ENCODE measurements at places on chromosomes 5 and 9. TPM values are rescaled to one million over a fixed set of nuclear protein-coding genes. Genes with fewer than 3 reads are reported as not detected.

- DNase-seq: no peak
Measured at GRCh38 chr5:657570-657969, 35.6 kb downstream of the TPPP start.

- DNase-seq: peak; percentile 68
Measured at GRCh38 chr9:114155263-114155994, at the start of gene COL27A1. Gene COL27A1, plus strand, starts transcription at chr9:114155537. Its CDS starts 414 bp downstream, at chr9:114155951.

DNA sequence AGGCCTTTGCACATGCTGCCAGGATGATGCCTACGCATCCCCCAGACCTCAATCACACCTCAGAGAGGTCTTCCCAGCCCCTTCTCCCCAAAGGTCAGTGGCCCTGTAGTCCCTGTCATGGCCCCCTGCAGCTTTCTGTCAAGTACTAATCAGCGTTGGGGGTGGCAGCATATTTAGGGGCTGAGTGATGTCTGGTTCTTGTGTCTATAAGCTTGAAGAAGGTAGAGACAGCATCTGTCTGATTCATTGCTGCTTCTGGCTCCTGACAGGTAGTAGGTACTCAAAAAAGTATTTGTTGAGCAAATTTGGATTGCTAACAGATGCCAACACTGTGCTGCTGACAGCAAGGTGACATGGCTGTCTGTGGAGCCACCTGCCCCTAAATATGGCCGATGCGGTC is 51.6 kb upstream of the RPL26L1 start:
- DNase-seq: no peak

DNA sequence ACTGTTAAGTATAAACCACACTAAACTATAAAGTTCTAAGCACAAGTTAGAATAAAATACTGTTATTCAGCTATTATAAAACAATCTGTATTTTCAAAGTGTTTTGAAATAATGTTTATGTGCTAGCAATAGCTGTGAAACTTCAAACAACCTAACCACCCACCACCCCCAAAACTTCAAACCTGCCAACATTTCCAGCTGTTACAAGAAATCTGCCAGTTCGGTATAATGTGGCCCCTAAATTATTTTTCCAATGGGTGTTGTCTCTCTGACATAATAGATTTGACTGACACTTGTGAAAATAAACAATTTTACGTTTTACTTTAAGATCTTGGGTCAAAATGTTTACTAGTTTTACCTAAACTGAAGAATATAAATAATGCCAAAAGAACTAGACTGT is 24.7 kb downstream of the MAPKAP1 start:
- no peak for DNase-seq

DNA sequence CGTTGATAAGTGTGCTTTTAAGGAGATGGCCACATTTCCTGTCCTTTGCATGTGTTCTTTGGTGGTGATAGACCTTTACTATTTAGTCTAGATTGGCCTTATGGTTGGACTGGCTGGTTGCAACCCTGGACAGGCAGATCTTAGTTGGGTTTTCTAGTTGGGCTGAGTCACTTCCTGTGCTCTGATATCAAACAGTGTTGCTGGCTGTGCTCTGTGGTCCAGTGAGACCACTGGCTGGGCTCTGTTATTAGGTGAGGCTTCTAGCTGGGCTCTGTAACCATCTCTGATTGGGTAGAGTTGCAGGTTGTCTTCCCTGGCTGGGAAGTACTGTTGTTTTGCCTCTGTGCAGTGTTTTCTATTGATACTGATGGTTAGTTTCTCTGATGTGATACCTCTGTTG is 432.5 kb downstream of the LRRC70 start:
- no peak for DNase-seq

The PLEKHG4B gene
- polyA plus RNA-seq: not detected

GRCh38 chr5:67639313-67639712 is 442.7 kb upstream of the CD180 start:
- no peak for DNase-seq

The SNCAIP gene
- polyA plus RNA-seq: not detected

GRCh38 chr5:160158087-160158486 is 38.8 kb upstream of the PWWP2A start:
- DNase-seq: no peak

DNA sequence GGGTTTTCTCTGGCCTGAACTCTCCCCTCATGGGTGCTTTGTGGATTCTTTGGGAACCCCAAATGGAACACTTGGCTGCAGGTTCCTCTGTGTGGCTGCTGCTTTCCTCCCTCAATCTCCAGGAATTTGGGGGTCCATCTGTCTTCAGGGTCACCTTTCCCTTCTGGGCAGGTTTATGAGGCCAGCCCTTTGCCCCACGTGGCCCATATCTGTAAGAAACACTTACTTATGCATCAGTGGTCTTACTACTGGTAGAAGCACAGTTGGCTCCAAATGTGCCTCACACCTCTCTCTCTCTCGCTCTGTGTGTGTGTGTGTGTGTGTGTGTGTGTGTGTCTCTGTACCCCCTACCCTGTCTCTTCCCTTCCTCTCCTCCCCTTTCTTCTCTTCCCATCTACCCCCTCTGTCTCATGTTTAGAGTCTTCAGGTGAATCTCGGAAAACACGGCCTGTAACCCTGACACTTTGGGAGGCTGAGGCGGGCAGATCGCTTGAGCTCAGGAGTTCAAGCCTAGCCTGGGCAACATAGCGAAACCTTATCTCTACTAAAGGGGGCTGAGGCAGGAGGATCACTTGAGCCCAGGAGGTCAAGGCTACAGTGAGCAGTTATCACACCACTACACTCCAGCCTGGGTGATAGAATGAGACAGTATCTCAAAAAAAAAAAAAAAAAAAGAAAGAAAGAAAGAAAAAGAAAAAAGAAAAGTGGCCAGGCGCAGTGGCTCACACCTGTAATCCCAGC is 26.8 kb downstream of the C5orf15 start:
- DNase-seq: no peak

DNA sequence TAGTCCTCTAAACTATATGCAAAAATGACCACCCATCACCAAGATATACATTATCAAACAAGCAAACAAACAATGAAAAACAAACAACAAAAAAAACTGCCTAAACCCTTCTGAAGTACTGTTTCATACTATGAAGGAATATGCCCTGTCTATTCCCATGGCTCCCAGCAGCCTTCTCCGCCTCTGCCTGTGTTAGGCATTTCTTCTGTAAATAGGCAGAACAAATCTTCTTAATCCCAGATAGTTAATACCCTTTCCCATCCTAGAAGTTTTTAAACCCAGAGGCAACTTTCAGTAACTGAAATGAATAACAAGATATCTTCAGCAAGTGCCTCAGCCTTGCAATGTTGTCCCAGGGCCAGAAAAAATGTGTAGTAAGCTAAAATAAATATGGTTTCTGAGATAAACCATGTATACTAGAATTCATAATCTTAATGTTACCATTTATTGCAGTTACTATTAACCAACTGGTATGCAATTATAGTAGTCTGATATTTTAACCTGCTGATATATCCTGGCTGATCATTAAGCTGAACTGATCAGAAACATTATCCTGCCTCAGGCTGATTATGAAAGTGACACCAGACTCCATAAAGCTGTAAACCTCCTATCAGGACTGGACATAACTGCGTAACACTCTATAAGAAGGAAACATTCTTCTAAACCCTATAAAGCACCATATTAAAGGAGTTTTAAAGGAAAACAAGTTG is 68.5 kb downstream of the ANKRD31 start:
- no peak for DNase-seq

DNA sequence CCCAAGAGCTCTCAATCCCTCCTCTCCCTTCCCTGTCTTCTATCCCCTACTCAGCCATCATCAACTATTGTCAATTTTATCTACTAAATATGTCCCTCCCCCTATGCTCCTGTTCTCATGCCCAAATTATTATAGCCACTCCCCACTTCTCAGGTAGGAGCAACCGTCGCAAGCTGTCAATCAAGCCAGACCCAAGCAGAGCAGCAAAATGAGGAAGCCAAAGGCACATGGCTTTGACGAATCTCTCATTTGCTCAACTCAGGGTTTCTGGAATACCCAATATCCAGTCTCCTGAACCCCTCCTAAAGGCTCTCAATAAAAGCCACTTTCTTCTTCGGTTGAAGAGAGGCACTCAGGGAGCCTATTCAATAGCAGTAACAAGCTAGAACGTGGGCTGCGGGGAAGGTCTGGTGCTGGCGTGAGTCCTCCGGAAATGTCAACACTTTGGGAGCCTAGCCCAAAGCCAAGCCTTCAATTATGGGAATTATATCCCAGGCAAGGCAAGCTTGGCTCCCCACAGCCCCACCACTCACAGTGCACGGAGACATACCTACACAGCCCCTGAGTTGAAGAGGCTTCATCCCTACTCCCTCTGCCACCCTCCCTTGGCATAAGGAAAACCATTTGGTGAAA is 47.7 kb downstream of the SIL1 start:
- DNase-seq: no peak

- DNase-seq: no peak
Measured at GRCh38 chr9:3916411-3916810, 383.5 kb downstream of the GLIS3 start.

DNA sequence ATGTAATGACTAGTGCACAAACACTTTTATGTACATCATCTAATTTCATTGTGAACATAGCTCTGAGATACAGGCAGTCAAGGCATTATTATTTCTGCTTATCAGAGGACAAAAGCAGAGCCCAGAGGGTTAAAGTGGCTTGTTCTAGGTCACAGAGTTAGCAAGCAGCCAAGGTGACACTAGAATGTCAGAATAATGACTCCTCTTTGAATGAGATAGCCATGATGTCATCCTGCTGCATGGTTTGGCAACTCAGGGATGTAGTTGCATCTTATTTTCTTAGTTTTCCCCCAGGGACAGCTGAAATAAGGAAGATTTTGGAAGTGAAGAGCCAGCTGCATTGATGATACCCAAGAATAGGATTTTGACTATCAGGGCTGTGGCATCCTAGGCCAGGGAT is 54.4 kb downstream of the KCNV2 start:
- no peak for DNase-seq

- DNase-seq: peak; percentile 10
Measured at GRCh38 chr5:54624805-54625568, 107.4 kb downstream of the SNX18 start.

DNA sequence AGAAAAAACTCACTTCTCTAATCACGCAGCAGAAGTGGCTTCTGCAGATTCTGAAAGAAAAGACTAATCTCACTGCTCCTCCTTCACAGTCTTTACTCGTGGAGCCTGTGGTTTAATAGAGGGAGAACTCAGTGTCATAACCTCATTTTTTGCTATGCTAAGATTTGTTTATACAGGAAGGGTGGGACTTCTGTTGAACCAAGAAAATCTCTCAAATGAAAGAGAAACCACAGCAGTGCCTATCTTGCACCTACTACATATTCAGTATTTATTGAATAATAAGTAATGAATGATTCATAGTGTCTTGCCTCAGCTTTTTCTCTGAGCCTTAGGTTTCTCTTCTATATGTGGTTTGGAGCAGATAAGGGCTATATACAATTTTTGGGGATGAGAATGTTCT is 136.1 kb upstream of the DMAC1 start:
- peak; percentile 54 for DNase-seq

DNA sequence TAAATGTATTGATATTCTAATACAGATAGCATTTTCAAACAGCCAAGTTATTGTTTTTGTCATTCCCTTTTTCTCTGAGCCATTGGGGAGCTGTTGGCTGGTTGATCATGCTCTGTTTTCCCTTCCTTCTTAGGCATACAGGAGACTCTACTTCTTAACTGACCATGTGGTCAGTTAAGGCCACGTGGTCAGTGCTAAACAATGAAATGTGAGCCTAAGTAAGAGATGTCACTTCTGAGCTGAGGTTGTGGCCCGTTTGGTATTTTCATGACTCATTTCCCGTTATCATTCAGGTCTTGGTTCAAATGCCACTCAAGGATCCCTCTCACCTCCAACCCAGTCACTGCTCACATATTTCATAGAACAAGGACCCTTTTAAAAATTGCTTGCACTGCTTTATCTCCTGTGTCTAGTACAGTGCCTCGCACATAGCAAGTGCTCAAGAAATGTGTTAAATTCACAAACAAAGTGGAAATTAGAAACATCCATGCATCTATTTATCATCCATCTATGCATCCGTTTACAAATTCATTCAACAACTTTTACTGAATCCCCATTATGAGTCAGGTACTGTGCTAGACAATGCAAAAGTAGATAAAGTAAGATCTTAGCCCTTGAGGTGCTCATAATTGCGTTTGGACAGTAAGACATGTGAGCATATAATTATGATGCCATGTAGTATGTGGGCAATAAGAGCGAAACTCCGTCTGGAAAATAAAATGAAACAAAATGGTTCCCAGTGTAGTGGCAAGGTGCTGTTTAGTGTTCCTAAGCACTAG is 50.7 kb downstream of the ARRDC3 start:
- no peak for DNase-seq

GRCh38 chr5:83721953-83722901 is 1.6 kb upstream of the HAPLN1 start:
- DNase-seq: no peak

The BAAT gene
- polyA plus RNA-seq: not detected

- peak; percentile 46 for DNase-seq
Measured at GRCh38 chr9:97038611-97039513, at the start of gene CTSV. Gene CTSV, minus strand, starts transcription at chr9:97039142. Its CDS starts 1,099 bp downstream, at chr9:97038043.

The GPSM1 gene
- polyA plus RNA-seq: 1.6 TPM

DNA sequence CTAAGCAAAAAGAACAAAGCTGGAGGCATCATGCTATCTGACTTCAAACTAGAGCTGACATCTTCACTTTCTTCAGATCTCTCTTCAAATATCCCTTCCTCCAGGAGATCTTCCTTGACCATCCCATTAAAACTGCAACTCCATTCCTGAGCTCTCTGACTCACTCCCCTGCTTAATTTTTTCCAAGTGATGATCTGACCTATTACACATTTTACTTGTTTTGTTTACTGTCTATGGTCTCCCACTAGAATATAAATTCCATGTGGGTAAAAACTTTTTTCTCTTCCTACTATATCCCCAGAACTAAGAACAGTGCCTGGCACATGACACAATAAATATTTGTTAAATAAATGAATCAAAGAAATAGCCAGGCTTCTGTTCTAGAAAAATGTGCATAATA is 87.5 kb downstream of the SLIT3 start:
- DNase-seq: no peak

The PCDHA2 gene
- not detected for polyA plus RNA-seq

DNA sequence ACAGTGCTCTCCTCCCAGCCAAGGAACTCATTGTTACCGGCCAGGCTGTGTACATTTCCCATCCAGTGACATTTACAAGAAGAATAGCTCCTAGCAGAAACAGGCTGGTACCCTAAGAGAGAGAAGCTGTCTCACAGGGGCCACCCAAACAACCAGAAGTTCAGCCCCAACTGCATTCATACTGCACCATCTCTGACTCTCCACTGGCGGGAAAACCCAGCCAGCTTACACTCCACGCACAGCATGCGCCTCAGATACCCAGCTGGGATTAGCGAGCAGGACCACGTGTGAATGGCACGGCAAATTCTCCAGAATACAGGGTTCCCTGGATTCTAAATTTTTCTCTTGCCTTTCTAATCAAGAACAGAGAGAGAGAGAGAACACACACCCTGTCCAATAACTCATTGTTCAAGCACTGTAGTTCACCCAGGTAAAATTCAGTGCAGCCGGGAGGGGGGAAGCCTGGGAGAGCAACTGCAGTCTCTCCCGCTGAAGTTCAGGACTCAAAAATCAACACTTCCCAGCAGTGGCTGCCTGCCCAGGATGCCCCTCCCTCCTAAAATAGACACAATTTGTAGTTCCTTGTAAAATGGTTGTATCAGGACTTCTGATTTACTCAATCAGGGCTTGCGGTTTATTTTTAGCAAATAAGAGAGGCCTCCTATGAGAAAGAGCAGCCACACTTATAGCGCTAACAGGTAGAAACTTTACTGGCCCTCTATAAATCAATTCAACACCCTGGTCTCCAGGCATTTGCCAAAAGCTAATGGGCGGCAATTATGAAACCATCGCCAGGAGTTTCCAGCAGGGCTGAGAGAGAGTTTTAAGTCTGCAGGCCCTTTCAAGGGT is 2.2 kb downstream of the COL23A1 start:
- DNase-seq: no peak

All from naive B cell (primary cell).